Cerebellar nuclear complex (tissue), 1 donor: ENCODE measurements at places on chromosomes 4 and X.

GRCh38 chrX:103629318-103630170 lies 769 bp downstream of the TCEAL1 start:
- DNase-seq, result peak; percentile 36

- DNase-seq, result no peak
These were observed 118.4 kb downstream of the APBB2 start for GRCh38 chr4:41095973-41096372.

GRCh38 chr4:112315446-112315845 lies 18.3 kb downstream of the ALPK1 start:
- no peak for DNase-seq

- no peak for DNase-seq
These were observed 192.0 kb upstream of the HAND2 start for GRCh38 chr4:173722075-173722474.

- no peak for DNase-seq
These were observed 327.8 kb downstream of the CAMK2D start for GRCh38 chr4:113433536-113434246.
